Stimulated activated naive CD4-positive, alpha-beta T cell treated with Interleukin-2 at 50 U/mL for 16 hours (primary cell): ENCODE measurements at places on chromosomes 11 and 22.
A peak's percentile ranks its signal among the peaks of the same experiment; 100 is the strongest.

DNA sequence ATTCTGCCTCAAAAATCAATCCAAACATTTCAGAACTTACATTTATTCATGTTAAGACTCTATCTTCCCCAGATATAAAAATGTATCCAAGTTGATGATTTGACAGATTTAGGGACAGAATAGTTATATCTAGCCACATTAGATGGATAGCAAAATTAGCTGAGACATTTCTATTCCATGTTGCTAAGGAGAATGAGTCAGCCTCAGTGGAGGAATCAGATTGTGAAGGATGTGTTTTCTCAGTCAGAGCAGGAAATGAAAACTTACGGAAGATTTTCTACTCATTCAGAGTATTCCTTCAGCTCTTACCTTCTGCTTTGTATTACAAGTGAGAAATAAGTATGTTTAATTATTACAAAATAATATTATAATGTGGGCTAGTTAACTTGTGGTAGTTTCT, 556.3 kb upstream of the ANO3 start:
- DNase-seq = no peak

- DNase-seq = no peak
These were observed 107.6 kb downstream of the LRRC4C start for GRCh38 chr11:41351825-41352224.

DNA sequence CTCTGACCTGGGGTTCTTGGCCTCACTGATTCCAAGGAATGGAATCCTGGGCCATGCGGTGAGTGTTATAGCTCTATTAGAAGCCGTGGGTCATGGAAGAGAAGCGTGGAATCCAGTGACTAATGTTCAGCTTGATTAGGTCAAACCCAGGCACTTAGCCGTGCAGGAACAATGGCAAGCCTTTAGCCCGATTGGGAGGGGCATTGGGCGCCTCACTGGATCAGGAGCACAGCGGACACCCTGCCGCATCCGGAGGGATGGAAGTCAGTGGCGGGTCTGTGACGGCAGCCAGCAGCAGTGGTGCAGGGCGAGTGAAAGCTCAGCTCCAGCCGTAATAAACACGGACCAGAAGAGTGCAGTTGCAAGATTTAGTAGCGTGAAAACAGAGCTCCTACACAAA, 20.5 kb upstream of the SLC17A6 start:
- no peak for DNase-seq

DNA sequence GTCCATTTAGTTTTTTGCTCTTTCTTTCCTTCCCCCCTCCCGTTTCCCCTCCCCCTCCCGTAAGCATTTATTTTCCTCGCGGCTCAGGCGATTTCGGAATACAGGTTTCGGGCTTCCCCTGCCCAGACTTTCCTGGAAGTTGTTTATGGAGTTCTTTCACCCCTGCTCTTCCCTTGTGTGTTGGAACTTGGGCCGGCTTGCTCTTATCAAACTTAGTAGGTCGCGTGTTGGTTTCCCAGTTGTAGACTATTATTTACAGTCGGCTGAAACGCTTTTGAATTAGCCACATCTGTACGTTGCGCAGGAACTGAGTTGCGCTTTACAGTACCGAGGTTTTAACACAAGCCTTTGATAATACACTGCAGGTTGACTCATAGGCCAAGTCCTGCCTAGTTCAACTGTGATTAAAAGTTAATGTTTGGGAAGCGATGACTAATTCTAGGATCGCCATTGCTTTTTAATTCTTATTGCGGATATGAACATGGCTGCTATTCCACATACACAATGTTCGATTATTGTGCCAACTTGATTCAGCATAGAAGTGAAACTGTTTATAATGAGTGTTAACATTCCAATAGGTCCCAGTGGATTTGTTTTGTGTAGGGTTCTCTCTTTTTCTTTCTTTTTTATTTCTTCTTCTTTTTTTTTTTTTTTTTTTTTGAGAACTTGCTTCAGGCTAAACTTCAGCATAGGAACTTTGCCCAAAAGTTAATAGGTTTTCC, 1.7 kb downstream of the YAP1 start:
- DNase-seq = no peak

GRCh38 chr22:44465563-44465962, 32.5 kb downstream of the RTL6 start:
- no peak for DNase-seq

DNA sequence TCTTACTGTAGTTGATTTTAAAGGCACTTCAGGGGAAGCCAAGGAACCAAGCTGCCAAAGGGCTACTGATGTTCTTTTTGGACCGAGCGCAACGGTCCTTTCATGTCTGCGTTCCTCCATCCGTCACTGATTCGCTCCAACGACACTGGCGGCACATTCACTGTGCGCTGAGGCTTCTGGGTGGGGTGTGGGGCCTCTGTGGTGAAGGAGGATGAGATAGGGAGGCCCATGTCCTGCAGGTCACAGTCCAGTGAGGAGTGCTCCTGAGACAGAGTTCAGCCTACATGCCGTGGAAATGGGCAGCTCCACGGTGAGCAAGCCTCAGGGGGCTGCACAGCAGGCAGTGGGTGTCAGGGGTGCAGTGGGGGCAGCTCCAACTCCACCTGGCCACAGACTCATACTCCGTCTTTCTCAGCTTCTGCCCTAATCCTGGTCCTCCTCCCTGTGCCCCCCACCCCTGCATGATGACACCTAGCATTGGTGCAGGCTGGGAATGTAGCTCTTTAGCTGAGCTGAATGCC, 87.8 kb upstream of the SHANK2 start:
- no peak for DNase-seq

- no peak for DNase-seq
These were observed 4.1 kb upstream of the CHRM1 start for GRCh38 chr11:62925308-62925707.

DNA sequence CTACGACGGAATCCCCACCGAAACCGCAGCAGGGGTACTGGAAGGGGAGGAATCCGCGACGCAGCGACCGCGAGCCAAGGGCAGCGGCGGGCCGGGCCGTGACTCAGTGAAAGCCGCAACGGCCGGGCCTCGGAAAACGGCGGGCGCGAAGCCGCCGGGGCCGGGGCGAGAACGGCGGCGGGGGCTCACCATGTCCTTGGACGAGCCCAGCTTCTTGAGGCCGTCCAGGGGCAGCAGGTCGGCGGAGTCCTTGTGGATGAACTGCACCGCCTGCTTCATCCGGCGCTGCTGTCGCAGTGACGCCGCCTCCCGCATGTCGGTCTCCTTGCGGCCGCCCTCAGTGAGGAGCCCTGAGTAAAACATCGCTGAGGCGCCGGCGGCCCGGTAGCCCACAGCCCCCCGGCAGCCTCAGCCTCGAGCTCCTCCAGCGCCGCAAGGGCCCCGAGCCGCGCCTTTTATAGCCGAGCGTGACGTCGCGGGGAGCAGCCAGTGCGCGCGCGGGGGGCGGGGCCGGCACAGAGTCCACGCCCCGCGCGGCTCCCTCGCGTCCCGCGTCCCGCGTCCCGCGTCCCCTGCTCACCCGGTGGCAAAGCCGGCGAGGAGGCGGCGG, at the start of gene NRIP3:
TSS of gene NRIP3 (minus strand) at position 429 of the 610 bp plus-strand sequence. CDS start at position 363, 66 bp downstream.
- DNase-seq = peak; percentile 68

DNA sequence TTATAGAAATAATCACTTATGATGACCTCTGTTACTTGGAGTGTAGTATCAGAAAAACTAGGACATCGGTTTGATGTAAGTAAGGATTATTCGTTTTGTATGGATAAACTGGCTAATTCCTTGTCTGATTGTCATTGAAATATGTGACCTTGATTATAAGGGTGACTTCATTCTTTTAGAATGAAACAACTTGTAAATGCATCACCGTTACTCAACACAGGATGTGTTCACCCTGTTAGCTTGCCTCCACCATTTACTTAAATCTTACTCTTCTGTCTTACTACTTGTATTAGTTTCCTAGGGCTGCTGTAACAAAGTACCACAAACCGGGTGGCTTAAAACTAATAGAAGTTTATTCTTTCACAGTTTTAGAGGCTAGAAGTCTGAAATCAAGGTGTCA, 7.9 kb downstream of the SFI1 start:
- DNase-seq = no peak

GRCh38 chr11:78666675-78667160, 92.1 kb upstream of the NARS2 start:
- no peak for DNase-seq

- no peak for DNase-seq
These were observed 53.1 kb downstream of the APIP start for GRCh38 chr11:34863048-34863447.

- no peak for DNase-seq
These were observed 986.5 kb upstream of the CHORDC1 start for GRCh38 chr11:91209306-91209705.

GRCh38 chr11:95307286-95307685, 76.3 kb upstream of the SESN3 start:
- no peak for DNase-seq

GRCh38 chr11:64198511-64198910, 8.0 kb upstream of the FERMT3 start:
- no peak for DNase-seq

GRCh38 chr11:91066456-91067047, 843.7 kb upstream of the CHORDC1 start:
- DNase-seq = no peak

DNA sequence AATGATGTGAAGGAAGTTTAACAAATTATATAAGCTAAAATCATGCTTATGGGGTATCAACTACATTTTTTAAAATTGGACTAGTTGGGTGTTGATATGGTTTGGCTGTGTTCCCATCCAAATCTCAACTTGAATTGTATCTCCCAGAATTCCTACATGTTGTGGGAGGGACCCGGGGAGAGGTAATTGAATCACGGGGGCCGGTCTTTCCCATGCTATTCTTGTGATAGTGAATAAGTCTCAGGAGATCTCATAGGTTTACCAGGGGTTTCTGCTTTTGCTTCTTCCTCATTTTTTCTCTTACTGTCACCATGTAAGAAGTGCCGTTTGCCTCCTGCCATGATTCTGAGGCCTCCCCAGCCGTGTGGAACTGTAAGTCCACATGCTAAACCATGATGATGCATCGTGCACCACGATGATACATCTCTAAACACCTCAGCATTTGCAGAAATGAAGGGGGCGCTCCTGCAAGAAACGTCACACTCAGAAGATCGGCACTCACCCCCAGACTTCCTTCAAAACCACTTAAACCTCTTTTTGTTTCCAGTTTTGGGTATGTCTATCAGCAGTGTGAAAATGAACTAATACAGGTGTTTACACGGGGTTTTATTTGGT, 340.0 kb downstream of the SHANK2 start:
- no peak for DNase-seq

GRCh38 chr11:47946682-47947559, 33.4 kb upstream of the PTPRJ start:
- peak; percentile 14 for DNase-seq

- DNase-seq = peak; percentile 68
These were observed 32.7 kb upstream of the GLYATL1B start for GRCh38 chr11:59053387-59053786.

GRCh38 chr11:112051768-112052167, 22.0 kb downstream of the PIH1D2 start:
- DNase-seq = no peak

GRCh38 chr11:71551711-71552110, 3.5 kb downstream of the KRTAP5-9 start:
- no peak for DNase-seq

GRCh38 chr11:111001081-111001430, 244.5 kb upstream of the POU2AF2 start:
- no peak for DNase-seq

DNA sequence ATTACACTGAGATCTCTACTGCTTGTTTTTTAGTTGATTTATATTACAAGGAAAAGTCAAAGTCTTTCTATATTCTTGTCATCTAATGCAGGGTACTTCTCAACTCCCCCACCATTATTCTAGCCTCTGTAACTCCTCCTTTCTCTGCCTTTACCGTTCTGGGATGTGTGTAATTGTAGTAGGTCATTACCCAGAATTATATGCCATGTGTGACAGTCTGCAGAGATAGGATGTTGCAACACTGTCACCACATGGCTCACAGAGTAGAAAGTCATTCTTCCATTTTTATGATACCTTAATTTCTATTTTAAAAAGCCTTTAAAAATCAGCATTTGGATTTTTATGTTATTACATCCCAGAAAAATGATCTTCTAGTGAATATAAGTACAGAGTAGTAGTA, 32.7 kb downstream of the ZNF143 start:
- no peak for DNase-seq

DNA sequence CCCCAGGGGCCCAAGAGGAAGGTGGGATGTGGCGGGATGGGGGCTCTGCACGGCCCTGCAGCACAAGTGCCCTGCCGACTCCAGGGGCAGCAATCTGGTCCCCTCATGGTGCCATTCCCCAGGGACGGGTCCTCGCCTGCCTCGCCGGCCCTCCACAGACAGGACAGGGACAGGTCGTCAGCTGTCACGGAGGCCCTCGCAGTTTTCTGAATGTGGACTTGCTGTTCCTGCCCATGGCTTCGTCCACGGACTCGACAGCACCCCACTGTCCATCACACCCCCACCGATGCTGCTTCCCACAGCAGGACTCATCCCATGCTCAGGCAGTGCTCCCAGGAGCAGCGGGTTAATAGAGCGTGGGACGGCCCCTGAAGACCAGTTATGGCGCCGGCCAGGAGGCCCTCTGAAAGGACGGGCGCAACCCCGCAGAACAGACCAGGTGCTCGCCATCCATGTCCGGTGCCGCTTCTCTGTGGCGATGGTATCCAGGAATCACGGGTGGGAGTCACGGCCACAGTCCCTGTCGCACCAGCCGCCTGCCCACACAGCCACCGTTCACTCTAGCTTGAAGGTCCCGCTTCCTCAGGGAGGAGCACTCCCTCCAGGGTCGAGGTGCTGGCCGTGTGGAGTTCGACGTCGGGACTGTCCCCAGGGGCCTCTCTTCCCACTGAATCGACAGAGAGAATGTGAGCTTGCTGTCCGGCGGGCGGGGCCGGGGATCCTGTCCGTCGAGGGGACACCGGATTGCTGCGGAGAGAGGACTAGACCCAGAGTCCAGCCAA, 18.5 kb upstream of the MUC2 start:
- DNase-seq = no peak

DNA sequence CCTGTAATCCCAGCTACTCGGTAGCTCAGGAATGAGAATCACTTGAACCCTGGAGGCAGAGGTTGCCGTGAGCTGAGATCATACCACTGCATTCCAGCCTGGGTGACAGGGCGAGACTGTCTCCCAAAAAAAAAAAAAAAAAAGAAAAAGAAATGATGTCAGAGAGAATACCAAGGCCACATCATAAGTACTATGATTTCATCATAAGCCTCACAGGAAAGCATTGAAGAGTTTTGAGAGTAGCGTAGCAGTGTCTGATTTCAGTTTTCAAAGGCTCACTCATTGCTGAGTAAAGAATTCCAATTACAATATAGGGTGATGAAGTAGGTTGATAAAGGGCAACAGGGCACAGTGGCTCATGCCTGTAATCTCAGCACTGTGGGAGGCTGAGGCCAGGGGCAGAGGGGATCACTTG, 88.8 kb downstream of the MRTFA start:
- no peak for DNase-seq

DNA sequence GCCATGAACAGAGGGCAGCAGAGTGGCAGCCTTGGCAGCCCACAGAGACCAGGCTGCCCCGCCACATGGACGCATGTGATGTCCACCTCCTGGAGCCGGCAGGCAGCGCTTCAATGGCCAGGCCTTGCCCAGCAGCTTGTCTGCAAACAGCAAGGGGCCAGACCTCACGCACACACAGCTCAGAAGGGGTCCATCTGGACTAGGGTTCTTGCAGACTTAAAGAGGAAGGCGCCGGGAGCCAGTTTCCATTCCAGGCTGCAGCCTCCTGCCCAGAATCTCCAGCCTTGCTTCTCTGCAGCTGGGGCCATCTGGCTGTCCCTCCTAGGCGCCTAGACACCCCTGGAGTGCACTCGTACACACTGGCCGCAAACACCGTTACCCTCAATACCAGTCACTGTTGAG, 91.9 kb upstream of the TMEM45B start:
- no peak for DNase-seq
